ENCODE measurements at places on chromosomes 4 and X.

- DNase-seq: peak; percentile 70
Measured at GRCh38 chrX:70174754-70175153, 2.5 kb upstream of the DGAT2L6 start.

DNA sequence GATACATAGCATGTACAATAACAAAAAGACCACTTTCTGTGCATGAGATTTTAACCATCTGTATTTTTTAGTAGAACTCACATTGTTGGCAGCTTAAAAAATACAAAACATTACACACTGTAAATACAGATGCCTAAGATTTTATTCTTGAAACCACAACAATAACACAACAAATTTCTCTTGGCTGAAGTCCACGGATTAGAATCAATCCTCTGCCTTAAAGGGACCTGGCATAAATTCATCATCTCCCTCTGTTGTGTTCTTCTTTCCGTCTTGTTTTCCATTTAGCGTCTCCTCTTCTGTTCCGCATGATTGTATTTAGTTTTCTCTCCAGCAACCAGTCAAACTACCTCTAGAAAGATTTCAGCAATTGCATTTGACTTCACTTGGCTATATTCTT, 231.0 kb downstream of the SPOCK3 start:
- DNase-seq: no peak

GRCh38 chr4:104286867-104287266, 207.8 kb downstream of the CXXC4 start:
- no peak for DNase-seq

DNA sequence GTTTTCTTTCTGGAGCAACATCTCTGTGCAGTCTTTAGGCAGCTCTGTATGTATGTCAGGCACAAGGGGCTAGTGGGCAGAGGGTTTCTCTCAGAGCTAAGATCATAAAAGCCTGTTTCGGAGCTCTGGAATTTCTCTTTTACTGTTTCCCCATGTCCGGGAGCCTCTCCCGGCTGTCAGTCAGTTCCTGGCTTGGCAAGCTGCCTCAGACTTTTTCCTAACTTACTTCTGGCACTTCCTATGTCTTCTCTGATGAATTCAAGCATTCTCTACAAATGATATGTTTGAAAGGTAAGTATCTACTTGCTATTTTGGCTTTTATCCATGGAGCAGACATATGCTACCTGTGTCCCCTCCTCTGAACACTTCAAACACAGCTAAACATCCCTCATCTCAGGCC, 129.3 kb upstream of the PGRMC2 start:
- DNase-seq: no peak

- DNase-seq: no peak
Measured at GRCh38 chr4:148173397-148174017, 268.7 kb downstream of the NR3C2 start.

Measured in NCI-H1092 treated with DMSO at 0.1 percent for 48 hours (cell line).